Left renal cortex interstitium (tissue), 4 donors: ENCODE measurements at places on chromosomes 1 and 21. TPM values are rescaled to one million over a fixed set of nuclear protein-coding genes. Genes with fewer than 3 reads are reported as not detected.

KRTAP19-1 gene
- polyA plus RNA-seq: not detected

CD2 gene
- polyA plus RNA-seq: 0.08 TPM

SERTAD4 gene
- polyA plus RNA-seq: 4.2 TPM

ZNF695 gene
- 4.7 TPM for polyA plus RNA-seq

- no peak for DNase-seq
These were observed 22.8 kb downstream of the CDC7 start for GRCh38 chr1:91523482-91523881.

- DNase-seq: no peak
These were observed at the start of gene SYCP1 for GRCh38 chr1:114854693-114855320. SYCP1 (plus strand) TSS chr1:114854863; CDS start chr1:114855465, 602 bp downstream.

DNA sequence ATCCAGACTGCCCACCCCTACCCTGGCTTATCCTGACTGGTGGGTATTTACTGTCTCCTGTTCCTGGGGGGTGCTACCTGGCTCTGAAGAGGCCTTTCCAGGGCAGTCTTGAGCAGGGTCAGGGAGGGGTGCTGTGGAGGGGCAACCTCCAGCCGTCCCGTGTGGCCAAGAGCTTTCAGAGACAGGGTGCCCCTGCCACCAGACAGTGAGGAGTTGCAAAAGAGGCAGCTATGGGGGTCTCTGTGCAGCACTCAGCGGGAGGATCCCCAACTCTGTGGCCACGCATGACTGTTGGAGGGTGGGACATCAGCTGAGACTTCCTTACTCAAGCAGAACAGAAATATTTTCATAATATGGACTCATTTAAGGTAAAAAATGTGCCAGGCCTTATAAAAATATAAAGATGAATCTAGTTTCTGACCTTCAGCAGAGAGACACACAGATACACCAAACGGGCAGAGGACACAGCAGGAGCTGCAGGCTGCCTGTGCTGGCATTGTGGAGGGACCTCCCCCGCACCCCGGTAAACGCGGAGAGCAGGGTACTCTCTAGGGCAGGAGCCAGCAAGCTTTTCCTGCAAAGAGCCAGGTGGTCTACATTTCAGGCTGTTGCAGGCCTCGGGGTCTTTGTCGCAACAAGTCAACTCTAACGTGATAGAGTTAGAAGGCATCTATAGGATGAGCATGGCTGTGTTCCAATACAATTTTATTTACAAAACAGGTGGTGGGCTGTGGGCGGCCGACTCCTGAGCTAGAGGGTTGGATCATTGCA lies 252.6 kb downstream of the RHOU start:
- no peak for DNase-seq

GRCh38 chr21:38478782-38479181 lies 19.5 kb downstream of the ERG start:
- DNase-seq: no peak

DNA sequence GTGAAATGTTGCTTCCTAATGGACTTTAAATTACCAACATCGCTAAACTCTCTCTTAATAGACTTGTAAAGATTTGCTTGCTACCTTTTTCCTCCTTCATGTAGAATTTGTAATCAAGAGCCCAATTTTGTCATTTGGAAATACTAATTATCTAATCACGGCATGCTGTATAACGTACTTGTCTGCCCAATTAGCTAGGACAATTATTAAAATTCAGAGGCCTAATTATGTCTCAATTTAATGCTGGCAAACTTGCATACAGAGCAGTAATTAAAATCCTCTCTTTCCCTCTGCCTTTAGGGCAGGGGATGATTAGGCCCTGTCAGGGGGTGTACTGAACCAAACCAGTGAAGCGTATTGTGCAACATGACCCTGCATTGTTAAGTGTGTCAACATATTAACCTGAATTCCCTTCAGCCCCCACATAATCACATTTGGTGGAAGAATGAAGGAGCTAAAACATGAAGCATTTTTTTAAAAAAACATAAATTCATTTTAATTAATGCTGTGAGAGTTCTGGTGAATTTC lies 137.4 kb upstream of the BARHL2 start:
- DNase-seq: no peak

GRCh38 chr1:203278082-203278884 lies 27.0 kb upstream of the BTG2 start:
- DNase-seq: no peak

DNA sequence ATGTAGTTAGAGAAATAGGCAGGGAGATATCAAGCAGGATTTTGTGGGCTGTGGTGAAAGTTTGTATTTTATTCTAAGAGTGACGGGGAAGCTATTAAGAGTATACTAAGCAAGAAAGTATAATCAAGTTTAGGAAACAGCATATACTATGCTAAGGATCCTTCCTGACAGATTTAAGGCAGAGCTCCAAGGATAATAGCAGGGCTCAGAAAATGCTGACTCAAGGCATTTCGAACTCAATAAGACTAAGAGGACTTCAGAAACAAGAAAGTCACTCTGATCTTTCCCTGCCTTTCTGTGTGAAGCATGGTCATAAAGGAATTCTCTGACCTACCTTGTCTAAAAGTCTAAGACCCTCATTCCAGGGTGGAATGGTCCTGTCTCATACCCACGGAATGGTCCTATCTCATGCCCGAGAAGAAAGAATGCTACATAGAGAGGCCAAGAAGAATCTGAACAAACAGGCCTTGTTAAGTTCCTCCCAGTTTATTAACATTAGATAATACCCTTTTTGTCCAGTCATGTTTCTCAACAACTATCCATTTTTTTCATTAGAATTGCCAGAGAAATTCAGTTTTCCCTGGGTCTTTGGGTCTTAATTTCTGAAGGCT lies 59.1 kb downstream of the HFM1 start:
- DNase-seq: peak; percentile 13

DNA sequence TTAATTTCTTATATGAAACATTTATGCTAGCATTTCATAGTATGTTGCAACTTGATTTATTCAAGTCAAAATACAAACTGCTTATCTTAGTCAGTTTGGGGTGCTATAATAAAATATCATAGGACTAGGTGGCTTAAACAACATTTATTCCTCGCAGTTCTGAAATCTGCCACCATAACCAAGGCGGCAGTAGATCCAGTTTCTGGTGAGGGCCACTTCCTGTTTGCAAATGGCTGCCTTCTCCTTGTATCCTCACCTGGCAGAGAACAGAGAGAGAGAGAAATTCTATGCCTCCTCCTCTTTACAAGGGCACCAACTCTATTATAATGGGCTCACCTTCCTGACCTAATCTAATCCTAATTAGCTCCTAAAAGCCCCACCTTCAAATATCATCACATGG lies 76.1 kb upstream of the RGS2 start:
- DNase-seq: no peak

- DNase-seq: no peak
These were observed 4.8 kb upstream of the PCNX2 start for GRCh38 chr1:233300326-233300725.

DNA sequence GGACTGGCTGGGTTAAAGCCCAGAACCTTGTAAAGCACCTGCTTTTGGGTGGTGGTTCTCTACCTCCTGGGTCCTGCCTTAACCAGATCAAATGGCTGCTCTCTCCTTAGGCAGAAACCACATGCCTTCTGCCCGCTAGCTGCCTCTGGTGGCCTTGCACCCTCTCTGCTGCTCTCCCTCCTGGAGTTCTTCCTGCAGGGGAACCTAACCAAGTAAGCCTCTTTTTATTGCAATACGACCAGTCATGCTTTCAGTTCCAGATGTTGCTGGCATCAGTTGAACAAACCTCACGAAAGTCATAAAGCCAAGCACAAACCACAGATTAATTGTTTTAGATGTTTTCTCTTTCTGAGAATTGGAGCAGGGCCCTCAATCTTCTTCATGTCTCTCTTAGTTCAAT lies 118.9 kb downstream of the GDAP2 start:
- no peak for DNase-seq

DNA sequence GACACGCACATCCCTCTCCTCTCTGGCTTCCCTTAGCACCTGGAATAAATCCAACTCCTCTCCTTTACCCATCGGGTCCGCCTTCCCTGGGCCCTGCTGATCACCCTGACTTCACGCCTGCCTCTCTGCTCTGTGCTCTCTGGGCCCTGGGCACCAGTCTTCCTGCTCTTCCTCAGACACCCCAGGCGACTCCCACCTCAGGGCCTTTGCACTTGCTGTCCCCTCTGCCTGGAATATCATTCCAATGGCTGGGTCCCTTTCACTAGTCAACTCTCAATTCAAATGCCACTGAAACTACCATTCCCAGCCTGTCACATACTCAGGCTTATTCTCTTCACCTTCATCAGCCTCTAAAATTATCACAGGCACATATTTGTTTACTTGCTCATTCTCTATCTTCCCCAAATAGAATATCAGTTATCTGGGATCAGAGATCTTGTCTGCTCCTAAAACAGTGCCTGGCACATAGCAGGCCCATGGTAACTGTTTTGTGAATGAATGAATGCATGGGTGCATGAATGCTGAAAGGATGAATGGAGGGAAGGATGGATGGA lies 27.2 kb upstream of the SELENON start:
- no peak for DNase-seq
